ENCODE measurements at places on chromosomes 7 and 10. TPM values are rescaled to one million over a fixed set of nuclear protein-coding genes. Genes with fewer than 3 reads are reported as not detected.
A peak's percentile ranks its signal among the peaks of the same experiment; 100 is the strongest.

DNA sequence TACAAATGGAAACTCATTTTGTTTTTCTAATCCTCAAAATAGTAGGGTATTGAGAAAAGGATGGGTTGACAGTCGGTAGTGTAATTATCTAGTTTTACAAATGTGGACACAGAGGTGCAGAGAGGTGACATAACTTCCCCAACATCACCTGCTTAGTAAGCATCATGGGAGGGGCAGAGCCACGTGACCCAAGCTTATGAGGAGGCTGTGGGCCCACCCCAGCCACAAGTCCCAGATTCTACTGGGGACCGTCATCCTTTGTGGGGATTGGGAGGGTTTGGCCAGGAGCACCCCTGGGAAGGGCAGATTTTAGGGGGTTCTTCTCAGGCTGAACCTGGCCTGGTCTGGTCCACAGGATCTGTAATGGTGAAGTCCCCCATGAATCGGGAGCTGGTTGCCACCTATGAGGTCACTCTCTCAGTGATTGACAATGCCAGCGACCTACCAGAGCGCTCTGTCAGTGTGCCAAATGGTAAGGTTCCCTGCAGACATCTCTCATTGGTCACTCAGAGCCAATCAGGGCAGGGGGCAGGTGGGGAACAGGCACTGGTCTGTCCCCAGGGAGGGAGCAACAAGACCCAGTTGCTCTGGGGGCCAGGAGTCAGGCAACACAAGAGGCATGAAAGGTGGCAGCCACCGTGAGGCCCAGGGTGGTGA is 23.6 kb upstream of the VSIR start:
- DNase-seq: no peak

- peak; percentile 18 for DNase-seq
Measured at GRCh38 chr10:43137717-43138020, 576 bp upstream of the CSGALNACT2 start.

GRCh38 chr10:49307921-49308320 is 9.0 kb downstream of the C10orf71 start:
- DNase-seq: no peak

METTL27 gene
- 2.0 TPM for total RNA-seq

DNA sequence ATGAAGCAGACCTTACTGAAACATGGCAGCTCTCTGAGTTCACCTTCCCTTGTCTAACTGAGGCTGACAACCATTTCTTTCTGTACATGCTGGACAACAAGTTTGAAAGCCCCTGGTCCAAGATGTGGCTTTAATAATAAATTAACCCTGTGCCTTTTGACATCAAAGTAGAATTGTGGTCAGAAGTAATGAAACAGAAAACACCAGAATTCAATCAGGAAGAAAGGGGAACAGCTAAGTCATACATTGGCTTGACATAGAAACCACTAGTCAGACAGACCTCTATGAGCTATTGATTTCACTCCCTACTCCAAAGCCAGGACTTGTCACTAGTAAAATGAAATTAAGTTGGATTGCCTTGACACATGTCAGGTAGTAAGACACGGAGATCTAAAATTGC is 175.2 kb upstream of the ASAH2 start:
- no peak for DNase-seq

GRCh38 chr10:53284615-53285182 is 512.1 kb upstream of the MBL2 start:
- DNase-seq: no peak

GRCh38 chr7:77563275-77563674 is 26.2 kb downstream of the PTPN12 start:
- DNase-seq: no peak

DNA sequence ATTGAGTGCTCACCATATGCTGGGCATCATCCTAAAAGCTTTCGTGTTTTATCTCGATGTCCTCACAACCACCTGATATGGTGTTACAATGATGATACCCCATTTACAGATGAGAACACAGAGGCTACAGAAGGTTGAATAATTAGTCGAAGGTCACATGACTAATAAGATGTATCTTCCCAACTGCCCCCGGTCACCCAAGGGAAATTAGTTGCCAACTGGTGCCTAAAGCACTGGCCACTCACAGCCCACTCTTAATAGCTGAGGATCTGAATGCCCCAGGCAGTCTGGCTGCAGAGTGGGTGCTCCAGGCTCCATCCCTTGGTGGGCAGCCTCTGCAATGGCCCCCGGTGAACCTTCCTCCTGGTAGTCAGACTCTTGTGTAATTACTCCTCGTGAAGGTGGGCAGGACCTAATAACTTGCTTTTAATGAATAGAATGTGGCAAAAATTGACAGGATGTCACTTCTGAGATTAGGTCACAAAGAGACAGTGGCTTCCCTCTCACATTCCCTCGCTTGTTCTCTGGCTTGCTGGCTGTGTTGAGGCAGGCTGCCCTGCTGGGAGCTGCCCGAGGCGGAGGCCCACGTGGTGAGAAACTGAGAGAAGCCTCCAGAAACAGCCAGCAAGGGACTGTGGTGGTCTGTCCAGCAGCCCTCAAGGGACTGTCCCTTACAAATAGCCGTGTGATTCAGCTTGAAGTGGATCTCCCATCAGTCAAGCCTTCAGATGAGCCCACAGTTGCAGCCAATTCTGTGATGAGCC is 109.4 kb downstream of the ARHGAP22 start:
- DNase-seq: no peak

GRCh38 chr7:131057794-131058070 is 269.9 kb upstream of the MKLN1 start:
- peak; percentile 49 for DNase-seq

DNA sequence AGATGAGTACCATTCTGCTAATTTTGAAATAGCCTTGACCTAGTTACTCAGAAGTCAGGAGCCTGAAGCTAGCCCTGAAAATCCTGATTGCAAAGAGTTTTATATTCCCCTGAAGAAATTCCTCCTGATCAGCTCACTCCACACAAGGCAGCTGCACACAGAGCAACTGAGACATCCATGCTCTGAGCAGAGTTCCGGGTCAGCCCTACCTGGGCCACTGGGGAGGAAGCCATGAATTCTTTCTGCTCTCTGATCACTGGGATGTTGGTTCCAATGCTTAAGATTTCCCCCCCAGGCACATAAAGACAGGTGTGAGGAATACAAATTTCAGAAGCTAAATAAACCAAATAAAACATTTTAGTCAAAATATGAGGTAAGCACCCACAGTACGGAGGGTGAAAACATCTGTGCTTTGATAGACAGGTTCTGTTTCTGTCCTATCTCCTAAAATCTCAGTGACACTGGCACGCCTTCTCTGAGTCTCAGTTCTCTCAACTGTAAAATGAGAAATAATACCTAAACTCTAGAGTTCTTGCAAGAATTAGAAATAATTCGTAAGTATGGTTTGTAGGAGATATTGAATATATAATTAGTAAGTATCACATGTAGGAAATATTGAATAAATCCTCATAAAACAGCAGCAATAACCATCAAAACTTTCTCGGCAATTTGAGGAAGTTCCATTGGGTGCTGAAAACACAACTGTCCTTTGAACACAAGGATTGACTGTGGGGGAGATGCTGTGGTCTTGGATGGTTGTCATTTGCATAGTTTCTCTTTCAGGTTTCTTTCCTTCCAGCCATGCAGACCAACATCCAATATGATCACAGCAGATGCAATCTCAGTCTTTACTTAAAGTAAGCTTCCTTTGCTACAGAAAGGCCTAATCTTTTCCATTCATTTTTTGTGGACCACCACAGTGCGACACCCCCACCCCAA is 133.0 kb upstream of the TNS3 start:
- no peak for DNase-seq

EBF3 gene
- total RNA-seq: not detected

- DNase-seq: no peak
Measured at GRCh38 chr7:137423321-137423720, 79.8 kb upstream of the PTN start.

DNA sequence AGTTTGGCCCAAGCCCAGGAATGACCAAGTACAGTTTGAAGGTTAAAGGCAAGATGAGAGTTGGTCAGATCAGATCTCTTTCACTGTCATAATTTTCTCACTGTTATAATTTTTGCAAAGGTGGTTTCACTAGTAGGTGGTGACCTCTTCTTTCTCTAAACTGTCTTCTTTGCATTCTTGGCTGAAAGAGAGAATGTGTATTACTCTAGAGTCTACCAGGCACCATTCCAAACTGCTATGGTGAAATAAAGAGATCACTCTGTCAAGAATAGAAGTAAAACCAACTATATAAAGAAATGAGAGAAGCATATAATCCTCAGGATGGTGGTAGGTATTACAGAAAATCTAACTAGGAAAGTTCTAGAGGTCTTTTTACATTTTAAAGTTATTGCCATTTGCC is 72.7 kb downstream of the DYNC1I1 start:
- DNase-seq: no peak

MRLN gene
- not detected for total RNA-seq

GRCh38 chr10:1272777-1273161 is 216.6 kb downstream of the WDR37 start:
- DNase-seq: no peak

- DNase-seq: no peak
Measured at GRCh38 chr7:142885311-142886230, at the start of gene TRPV6. Gene TRPV6, minus strand, starts transcription at chr7:142885745.

ACSM6 gene
- total RNA-seq: not detected

CDNF gene
- total RNA-seq: 0.38 TPM

GRCh38 chr10:51000976-51001375 is 73.3 kb upstream of the PRKG1 start:
- no peak for DNase-seq

Data from HepG2 (cell line).